Thymus (tissue), 14 donors: ENCODE measurements at places on chromosomes 12 and 14. TPM values are rescaled to one million over a fixed set of nuclear protein-coding genes. Genes with fewer than 3 reads are reported as not detected.

TOMM20L gene
- total RNA-seq: not detected

METTL3 gene
- total RNA-seq: 69.3 TPM

RNASE3 gene
- 26.7 TPM for total RNA-seq

CLEC2B gene
- 29.7 TPM for total RNA-seq

C12orf54 gene
- total RNA-seq: 0.19 TPM

DYNLL1 gene
- 248 TPM for total RNA-seq

AVPR1A gene
- 1.6 TPM for total RNA-seq

KRT77 gene
- total RNA-seq: 0.66 TPM
